Esophagus muscularis mucosa (tissue), 4 donors: ENCODE measurements at places on chromosomes 6 and 20. TPM values are rescaled to one million over a fixed set of nuclear protein-coding genes. Genes with fewer than 3 reads are reported as not detected.
A peak's percentile ranks its signal among the peaks of the same experiment; 100 is the strongest.

PAK5 gene
- 0.23 TPM for total RNA-seq

MROH8 gene
- total RNA-seq, result 6.2 TPM

WFDC12 gene
- total RNA-seq, result not detected

DNA sequence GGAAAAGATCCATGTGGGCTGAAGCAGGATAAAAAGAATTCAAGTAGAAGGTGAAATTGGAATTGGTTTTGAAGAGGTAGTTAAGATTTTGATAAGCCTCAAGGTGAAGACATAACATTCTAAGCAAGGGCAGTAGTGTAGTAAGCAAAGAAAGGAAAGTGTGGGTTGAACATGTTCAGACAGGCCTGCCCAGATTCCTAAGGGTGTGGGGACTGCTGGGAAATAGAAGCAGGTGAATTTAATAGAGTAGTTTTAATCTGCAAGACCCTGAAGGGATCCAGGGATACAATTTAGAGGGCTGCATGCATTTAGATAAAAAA lies 19.1 kb downstream of the TAB2 start:
- no peak overlapping the region for H3K27ac ChIP-seq
- DNase-seq, result no peak
- H3K4me3 ChIP-seq, result no peak overlapping the region
- no peaks in the 10 kb centered on the region for H3K27me3 ChIP-seq
- H3K4me1 ChIP-seq, result peaks cover 95% of the 10 kb centered on the region

GRCh38 chr6:47202644-47203205 lies 107.0 kb downstream of the TNFRSF21 start:
- H3K36me3 ChIP-seq, result no peaks in the 10 kb centered on the region
- H3K27ac ChIP-seq, result no peak overlapping the region
- H3K4me1 ChIP-seq, result no peaks in the 10 kb centered on the region
- H3K27me3 ChIP-seq, result no peaks in the 10 kb centered on the region
- H3K4me3 ChIP-seq, result no peak overlapping the region
- DNase-seq, result no peak

DNA sequence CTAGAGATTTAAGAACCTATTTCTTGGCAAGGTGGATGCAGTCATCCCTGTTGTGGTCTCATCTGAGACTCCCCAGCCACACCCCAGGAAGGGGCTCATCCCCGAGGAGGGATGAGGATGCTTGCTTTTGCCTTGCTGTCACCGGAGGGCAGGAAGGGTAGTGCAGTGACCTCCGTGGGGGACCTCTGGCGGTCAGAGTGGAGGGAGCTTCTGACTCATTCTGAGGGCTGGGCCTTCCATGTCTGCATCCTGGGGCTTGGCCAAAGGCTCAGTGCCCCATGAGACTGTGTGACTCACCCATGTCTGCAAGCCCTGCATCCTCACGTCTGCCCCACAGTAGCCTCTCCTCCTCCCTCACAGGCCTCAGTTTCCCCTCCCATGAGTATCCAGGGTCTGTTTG lies 38.7 kb downstream of the UQCC2 start:
- H3K27ac ChIP-seq, result no peak overlapping the region
- peaks cover 83% of the 10 kb centered on the region for H3K36me3 ChIP-seq
- no peaks in the 10 kb centered on the region for H3K27me3 ChIP-seq
- H3K4me1 ChIP-seq, result peaks cover 8% of the 10 kb centered on the region
- peak; percentile 96 for DNase-seq
- H3K4me3 ChIP-seq, result no peak overlapping the region

DNA sequence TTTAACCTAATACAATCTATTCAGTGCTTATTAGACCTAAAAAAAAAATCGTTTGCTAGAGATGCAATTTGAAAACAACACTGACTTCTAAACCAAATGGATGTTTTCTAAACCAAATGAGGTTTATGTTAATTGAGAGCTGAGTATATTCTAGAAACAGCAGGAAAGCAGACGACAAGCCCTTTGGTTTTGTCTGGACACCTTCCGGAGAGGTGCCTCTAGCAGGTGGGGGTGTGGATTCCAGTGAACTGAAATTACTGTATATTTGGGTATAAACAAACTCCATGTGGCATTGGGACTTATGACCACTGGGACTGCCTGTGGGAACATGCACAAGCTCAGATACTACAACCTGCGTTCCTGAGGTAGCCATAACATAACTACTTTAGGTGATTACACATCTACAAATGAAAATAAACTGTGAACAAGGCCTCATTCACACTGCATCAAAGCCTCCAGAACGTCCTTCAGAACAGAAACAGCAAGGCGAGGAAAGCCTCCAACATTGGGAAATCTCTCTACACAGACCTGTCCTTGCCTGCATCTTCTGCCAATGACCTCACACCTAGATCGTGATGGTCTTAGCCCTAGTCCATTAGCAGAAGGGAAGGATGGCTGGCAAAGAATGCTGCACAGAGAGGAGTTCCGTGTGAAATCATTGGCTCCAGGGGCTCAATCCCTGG lies 206.8 kb upstream of the FOXQ1 start:
- no peak overlapping the region for H3K27ac ChIP-seq
- no peak for DNase-seq
- no peak overlapping the region for H3K4me3 ChIP-seq
- H3K36me3 ChIP-seq, result no peaks in the 10 kb centered on the region
- H3K27me3 ChIP-seq, result no peaks in the 10 kb centered on the region

GRCh38 chr20:46121184-46121930 lies 3.2 kb downstream of the CD40 start:
- H3K27me3 ChIP-seq, result no peaks in the 10 kb centered on the region
- DNase-seq, result no peak
- H3K4me3 ChIP-seq, result no peak overlapping the region
- H3K27ac ChIP-seq, result peak overlapping the region; percentile 28
